ENCODE measurements at places on chromosomes 3 and 15.
A peak's percentile ranks its signal among the peaks of the same experiment; 100 is the strongest.

- no peak for DNase-seq
Observed at GRCh38 chr3:172305552-172305951, 142.7 kb downstream of the GHSR start.

- DNase-seq = no peak
Observed at GRCh38 chr3:49164983-49165720, 979 bp downstream of the CCDC71 start.

- DNase-seq = no peak
Observed at GRCh38 chr3:65894679-65895453, 143.9 kb downstream of the MAGI1 start.

DNA sequence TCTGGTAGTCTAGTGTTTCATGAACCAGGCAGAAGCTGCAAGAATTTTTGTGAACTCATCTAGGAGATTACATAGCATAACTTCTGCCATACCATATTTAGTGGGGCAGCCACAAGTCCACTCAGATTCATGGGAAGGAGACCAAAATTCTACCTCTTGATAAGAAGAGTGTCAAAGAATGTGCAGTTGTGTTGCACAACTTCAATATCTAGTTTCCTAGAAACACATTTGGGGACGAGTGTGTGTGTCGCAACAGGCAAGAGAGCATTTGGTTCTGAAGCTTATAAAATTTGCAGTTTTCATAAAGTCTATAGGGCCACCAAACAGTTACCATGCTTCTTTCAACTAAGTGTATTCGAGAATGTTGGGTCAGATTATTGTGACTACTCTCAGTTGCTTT, 115.3 kb downstream of the KCNH8 start:
- no peak for DNase-seq

DNA sequence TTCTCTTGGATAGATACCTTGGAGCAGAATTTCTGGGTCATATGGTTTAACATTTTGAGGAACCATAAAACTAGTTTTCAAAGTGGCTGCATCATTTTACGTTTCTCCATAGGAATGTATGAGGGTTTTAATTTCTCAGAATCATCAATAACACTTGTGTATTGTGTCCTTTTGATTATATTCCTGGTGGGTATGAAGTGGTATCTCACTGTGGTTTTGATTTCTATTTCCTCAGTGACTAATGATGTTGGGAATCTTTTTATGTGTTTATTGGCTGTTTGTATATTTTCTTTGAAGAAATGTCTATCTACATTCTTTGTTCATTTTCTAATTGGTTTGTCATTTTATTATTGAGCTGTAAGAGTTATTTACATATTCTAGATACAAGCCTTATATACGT, 28.8 kb downstream of the CDIN1 start:
- DNase-seq = no peak

DNA sequence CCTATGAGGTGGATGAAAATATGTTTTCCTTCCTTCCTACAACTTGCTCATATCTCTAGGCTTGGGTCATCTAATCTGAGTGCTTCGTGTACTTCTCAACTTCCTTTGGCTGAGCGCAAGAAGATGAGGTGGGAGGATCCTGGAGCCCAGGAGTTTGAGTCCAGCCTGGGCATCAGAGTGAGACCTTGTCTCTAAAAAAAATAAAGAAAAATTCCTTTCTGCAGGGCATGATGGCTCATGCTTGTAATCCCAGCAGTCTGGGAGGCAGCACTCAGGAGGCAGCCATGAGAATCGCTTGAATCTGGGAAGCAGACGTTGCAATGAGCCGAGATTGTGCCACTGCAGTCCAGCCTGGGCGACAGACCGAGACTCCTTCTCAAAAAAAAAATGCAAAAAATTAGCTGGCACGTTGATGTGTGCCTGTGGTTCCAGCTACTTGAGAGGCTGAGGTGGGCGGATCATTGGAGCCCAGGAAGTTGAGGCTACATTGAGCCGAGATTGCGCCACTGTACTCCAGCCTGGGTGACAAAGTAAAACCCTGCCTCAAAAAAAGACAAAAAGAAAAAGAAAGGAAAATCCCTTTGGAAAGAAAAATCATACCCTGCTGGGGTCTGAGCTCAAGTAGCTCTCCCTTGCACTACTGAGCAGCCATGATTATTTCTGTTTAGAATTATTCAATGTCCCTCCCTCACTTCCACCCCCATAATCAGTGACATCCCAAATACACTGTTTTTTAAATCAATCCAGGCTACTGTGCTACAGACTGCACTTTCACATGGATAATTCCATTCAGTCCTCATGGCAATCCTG, 28.0 kb upstream of the RAB11A start:
- DNase-seq = no peak

GRCh38 chr3:143848704-143849103, 436 bp upstream of the SLC9A9 start:
- no peak for DNase-seq

GRCh38 chr15:45199136-45199810, 11.5 kb upstream of the SHF start:
- DNase-seq = peak; percentile 19

- DNase-seq = no peak
Observed at GRCh38 chr3:128849911-128850455, 29.4 kb upstream of the ACAD9 start.

GRCh38 chr3:108021131-108021530, 69.7 kb downstream of the CD47 start:
- DNase-seq = no peak

GRCh38 chr15:91049378-91050127, 27.2 kb upstream of the VPS33B start:
- peak; percentile 37 for DNase-seq

GRCh38 chr15:40006646-40007045, 32.3 kb downstream of the SRP14 start:
- no peak for DNase-seq

- DNase-seq = no peak
Observed at GRCh38 chr3:63015614-63016309, 140.5 kb upstream of the CADPS start.

DNA sequence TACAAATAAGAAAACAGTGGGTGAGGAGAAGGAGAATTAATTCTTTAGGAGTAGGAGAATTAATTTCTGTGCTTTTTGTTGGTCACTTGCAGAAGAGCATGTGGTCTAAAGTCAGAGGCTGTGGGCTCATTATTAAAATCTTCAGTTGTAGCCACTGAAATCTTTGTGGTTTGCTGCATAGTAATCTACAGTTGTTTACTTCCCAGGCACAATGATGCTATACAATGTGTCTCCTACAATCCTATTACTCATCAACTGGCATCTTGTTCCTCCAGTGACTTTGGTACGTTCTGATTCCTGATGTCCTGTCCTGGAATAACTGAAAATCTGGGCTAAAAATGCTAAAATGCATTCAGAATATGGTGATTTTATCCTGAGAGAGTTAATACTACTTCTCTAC, 21.0 kb downstream of the IFT122 start:
- DNase-seq = no peak

- DNase-seq = no peak
Observed at GRCh38 chr15:60937278-60937677, 291.8 kb downstream of the RORA start.

DNA sequence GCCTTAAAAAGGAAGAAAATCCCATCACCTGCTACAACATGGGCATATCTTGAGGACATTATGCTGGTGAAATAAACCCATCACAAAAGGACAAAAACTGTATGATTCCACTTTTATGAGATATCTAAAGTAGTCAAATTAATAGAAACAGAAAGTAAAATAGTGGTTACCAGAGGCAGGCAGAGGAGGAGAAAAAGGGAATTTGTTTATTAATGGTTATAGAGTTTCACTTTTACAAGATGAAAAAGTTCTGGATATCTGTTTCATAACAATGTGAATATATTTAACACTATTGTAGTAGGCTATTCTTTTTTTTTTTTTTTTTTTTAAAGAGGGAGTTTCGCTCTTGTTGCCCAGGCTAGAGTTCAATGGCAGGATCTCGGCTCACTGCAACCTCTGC, 40.4 kb downstream of the DPH3 start:
- DNase-seq = no peak

DNA sequence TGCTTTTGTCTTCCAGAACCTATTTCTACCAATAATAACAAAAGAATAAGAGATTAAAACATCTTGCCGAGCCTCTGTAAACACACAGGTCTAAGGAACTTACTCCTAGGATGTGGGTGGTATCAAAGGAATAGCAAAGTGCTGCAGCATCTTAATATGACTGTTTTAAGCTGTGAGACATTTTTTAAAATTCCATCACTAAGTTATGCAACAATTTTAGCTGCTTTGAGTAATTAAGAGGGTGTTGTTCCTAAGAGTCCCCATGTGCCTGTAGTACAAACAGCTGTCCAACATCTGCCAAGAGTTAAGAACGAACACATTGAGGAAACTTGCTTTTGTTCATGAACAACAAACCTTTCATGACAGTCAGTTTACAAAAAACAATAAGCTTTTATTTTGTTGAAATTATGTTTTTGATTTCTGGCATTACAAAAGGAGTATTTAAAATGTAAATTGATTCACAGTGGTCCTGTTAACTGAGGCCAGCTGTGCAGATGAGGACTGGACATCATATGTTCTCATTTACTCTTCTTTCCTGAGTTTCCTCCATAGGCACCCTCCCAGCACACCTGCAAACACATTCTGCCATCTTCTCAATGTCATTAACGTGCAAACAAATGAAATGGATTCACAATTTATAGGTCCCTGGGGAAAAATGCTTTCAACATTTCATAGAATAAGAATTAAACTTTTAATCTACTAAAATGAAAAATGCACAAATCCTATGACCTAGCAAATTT, 337.3 kb upstream of the ARHGEF26 start:
- DNase-seq = no peak

DNA sequence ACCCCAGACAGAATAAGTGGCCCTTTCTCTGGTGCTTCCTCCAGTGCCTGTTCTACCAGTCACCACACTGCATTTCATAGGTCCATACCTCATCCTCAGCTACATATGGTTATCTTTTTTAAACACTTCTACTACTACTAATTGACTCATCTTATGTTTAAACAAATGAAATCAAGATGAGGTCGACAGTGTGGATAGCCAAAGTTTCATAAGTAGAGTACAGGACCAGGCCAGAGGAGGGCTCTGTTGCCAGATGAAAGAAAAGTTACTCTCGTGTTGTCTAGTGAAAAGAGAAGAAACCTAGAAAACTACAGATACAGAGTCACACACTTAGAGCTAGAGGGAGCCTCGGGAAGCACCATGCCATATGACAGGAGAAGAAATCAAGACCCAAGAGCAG, 296.1 kb downstream of the VPS13C start:
- DNase-seq = no peak

- no peak for DNase-seq
Observed at GRCh38 chr15:41258750-41259471, 27.8 kb downstream of the CHP1 start.

DNA sequence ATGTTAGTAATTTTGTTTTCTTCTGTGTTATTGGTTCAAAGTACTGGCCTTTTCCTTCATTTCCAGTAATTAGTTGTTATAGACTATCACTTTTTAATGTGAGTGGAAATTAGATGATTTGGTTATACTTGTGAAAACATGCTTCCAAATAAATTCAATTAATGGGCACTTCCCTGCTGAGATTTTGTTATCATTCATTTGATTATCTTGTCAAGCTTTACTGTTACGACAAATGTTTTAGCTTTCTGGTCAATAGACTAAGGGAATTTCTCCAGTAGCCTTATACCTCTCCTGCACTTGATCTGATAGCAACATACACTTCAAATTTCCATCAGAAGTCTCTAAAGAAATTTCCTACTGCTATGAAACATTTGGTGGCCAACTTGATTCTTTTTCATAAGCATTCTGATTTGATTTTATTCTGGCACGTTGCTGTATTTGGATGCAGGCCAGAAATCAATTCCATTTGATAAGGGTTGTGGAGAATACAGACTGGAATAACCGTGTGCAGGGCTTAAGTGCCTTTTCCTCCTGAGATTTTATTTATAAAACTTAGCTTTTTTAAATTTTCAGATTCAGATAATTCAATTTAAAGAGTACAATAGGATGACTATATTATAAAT, 573.8 kb upstream of the NAALADL2 start:
- no peak for DNase-seq

DNA sequence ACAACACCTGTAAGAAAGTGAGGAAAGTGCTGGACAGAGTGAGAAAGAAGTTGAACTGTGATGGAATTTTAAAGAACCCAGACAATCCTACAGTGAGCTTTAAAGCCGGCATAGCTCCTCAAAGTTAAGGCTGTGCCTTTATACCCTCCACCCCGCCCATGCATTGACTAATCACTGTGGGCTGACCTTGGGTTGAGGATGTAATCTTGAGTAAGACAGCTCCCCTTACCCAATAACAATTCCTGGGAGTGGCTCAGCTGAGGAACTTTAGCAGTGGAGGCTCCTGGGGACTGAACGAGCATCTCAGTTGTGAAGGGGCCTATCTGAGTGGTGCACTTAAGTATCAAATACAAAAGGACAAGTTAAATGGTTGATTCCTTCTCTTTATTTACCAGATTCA, 35.7 kb upstream of the ZNF770 start:
- DNase-seq = no peak
